ENCODE measurements at places on chromosomes 11 and 22.

- DNase-seq = no peak
Observed at GRCh38 chr22:22425356-22425755, 83.2 kb downstream of the ZNF280B start.

- DNase-seq = no peak
Observed at GRCh38 chr11:131957201-131957600, 586.8 kb downstream of the NTM start.

DNA sequence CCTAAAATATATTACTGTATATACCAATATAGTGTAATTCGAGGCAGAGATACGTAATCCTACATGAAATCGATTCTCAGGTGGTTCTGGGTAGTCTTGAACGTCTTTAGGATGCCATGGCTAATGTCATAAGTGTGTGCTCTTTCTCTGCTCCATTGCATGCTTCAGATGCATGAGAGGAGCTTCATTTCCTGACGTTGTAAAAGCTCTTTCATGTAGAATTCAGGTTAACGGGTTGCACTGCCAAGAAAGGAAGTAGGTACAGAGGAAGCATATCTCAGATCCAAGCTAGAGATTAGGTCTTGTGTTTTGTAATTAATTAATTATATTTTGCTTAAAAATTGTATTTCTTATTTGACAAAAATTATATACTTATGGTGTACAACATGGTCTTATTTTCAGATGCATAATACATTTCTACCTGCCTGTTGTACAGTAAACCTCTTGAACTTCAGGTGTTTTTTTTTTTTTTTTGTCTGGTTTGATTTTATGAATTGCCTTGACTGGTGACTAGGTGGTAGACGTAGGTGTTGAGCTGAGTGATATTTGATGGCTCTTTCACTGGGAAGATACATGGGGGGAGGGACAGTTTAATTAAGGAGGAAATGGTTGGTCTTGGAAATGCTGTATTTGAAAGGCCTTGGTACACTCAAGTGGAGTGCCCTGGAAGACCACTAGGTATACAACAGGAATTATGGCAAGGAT lies 9.3 kb downstream of the NUP50 start:
- no peak for DNase-seq

DNA sequence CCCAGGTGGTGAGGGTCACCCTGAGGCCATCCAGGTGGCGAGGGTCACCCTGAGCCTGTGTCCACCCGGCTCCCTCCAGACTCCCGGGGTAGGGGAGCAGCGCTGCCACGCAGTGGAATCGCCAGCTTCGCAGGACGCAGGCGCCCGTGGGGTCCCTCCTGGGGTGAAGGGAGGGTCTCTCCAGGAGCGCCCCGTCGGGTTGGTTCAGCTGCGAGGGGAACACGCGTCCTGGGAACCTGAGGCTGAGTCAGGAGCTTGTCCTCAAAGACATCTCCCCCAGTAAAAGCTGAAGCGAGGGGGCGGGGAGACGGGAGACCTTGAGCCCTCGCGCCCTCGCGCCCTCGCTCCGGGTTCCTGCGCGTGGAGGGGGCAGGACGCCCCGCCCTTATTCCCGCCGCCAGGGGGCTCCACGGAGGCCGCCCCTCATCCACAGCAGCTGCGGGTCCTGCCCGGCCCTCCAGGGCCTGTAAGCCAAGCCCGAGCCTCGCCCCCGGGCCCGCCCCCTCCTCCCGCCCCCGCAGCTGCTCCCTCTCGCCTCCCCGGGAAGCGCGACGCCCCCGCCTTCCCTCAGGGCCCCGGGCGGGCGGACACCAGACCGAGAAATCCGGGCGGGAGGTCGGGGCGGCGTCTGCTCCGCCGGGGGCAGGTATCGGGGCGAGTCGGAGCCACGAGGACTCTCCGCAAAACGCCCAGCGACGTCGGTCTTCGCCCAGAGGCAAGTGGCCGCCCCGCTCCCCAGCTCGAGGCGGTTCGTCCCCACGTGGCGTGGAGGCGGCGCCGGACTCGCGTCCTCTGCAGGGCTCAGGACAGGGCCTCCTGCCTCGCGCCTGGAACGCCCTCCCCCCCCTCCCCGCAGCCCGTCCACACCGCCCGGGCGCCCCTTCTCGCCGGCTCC lies 22.8 kb downstream of the PIM3 start:
- DNase-seq = no peak

- DNase-seq = no peak
Observed at GRCh38 chr11:26573896-26574295, 1.8 kb upstream of the MUC15 start.

GRCh38 chr11:112792070-112792469 lies 169.2 kb upstream of the NCAM1 start:
- no peak for DNase-seq

DNA sequence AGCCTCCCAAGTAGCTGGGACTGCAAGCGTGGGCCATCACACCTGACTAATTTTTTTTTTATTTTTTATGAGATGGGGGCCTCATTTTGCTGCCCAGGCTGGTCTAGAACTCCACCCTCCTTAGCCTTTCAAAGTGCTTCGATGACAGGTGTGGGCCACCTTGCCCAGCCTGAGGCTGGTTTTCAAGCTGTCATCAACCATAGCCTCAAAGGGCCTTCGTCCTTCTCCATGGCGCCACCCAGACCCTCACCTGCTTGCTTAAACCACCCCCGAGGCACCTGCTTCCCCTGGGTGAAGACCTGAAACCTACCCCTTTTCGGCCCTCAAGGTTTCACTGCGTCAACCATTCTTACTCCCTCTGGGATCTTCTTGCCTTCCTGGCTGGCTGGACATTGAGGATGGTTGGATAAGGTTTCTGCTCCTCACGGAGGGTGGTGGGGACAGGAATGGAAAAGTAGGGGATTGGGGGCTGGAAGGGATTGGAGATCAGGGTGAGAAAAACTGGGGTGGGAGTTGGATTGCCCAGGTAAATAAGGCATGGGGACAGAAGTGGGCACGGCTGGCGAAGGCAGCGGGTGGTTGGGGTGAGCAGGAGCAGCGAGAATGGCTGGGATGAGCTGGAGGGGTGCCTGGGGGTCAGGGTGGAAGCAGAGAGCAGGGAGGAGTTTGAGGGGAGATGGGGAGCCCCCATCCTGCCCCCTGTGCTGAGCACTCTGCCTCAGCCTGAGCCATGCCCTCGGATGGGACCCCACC lies 2.8 kb upstream of the ACR start:
- no peak for DNase-seq

GRCh38 chr11:94795476-94796189 lies 27.5 kb downstream of the AMOTL1 start:
- DNase-seq = no peak

DNA sequence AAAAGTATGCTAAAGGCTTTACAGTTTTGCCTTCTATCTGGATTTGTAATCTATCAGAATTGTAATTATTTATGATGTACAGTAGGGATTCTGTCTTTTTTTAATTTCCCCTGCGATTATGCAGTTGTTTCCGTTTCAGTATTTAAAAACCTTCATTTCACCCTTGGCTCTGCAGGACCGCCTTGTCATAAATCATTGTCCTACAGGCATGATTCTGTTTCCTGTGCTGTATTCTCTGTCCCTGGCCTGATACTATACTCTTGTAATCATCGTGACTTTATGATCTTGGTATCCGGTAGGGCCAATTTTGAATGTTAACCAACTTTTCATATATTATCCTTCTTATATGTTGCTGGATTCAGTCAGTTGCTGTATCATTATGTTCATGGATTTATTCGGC lies 151.7 kb downstream of the ATXN10 start:
- no peak for DNase-seq

- DNase-seq = no peak
Observed at GRCh38 chr22:44666207-44666585, 35.8 kb upstream of the PRR5 start.

GRCh38 chr11:65386307-65387140 lies at the start of gene FRMD8:
Gene FRMD8 (plus strand): TSS chr11:65386637. CDS start chr11:65387037, 400 bp downstream.
- peak; percentile 83 for DNase-seq

DNA sequence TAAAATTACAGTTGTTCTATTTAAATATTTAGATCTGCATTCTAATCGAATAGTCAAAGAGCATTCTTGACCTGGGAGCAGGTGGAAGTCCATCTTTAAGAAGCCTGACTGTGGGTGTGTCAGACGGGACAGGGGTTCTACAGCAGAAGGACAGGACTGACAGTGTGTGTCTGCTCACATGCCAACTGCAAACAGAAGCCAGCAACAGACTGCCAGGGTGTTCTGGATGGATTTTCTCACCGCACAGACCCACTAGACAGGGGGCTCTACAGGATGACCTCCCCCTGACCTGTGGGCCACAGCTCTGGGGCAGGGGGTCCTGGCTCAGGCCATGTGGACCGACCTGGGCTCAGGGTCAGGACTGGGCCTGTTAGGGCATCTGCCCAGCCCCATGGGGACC lies 22.8 kb upstream of the NAP1L4 start:
- no peak for DNase-seq

DNA sequence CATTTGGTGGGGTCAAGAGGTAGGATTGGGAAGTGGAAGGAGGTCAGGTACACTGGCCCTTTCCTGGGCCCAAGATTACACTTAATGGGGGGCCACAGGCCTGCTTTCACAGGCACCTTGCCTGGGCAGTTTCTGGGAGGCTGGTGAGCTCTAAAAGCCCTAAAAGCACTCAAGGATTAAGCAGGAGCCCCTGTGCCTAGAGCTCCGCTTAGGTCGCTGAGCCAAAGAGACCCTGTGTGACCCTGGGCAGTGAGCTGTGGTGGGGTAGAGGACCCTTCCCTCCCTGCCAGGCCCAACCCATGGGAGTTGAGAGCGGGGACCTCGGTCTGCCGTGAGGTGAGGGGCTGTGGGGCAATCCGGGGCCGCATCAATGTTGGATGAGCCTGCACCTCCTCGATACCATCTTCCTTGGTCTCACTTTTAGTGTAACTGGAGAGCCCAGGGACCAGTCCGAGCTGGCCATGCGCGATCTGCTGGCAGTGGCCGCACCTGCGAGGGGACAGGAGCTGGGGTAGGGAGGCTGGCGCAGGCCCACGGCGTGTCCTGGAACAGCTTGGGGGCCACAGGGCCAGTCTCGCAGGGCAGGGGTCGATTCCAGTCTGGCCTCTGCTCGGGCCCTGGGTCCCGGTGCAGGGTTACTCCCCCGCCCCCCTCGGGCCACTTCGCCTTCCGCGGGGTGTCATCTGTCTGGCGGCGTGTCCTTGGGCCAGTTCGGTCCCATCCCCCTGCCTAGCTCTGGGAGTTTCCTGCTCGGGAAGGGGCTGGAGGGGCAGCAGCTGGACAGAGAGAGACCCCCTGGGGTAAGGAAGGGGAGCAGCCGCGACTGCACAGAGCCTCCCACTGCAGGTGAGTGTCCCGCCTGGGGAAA lies 44.3 kb downstream of the EIF3F start:
- no peak for DNase-seq

- no peak for DNase-seq
Observed at GRCh38 chr11:70695086-70695960, 297.0 kb downstream of the CTTN start.

DNA sequence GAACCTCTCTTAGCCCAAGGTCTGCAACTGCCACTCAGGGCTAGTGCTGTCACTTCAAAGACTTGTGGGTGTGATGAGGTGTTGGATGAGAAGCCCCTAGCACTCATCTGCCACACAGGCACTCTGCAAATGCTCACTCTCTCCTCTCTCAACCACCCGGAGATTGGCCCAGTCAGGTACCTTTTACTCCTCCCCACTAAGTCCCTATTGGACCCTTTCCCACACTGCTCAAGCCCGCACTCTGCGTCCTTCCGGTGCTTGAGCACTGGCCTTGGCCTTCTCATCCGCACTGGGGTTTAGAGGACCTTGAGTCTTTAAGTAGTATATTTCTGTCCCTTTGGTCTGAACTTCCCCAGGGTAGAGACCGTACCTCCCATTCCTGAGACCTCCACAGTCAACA lies 308.0 kb downstream of the NXPE2 start:
- no peak for DNase-seq

GRCh38 chr22:21952586-21953571 lies at the start of gene PPM1F:
Gene PPM1F (minus strand): TSS chr22:21952848. CDS start chr22:21946048, 6,800 bp downstream.
- DNase-seq = peak; percentile 95

- DNase-seq = no peak
Observed at GRCh38 chr11:61539006-61539405, 30.5 kb downstream of the LRRC10B start.

DNA sequence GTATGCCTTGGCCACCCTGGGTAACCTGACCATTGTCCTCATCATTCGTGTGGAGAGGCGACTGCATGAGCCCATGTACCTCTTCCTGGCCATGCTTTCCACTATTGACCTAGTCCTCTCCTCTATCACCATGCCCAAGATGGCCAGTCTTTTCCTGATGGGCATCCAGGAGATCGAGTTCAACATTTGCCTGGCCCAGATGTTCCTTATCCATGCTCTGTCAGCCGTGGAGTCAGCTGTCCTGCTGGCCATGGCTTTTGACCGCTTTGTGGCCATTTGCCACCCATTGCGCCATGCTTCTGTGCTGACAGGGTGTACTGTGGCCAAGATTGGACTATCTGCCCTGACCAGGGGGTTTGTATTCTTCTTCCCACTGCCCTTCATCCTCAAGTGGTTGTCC lies 2.7 kb downstream of the OR51D1 start:
- DNase-seq = no peak

DNA sequence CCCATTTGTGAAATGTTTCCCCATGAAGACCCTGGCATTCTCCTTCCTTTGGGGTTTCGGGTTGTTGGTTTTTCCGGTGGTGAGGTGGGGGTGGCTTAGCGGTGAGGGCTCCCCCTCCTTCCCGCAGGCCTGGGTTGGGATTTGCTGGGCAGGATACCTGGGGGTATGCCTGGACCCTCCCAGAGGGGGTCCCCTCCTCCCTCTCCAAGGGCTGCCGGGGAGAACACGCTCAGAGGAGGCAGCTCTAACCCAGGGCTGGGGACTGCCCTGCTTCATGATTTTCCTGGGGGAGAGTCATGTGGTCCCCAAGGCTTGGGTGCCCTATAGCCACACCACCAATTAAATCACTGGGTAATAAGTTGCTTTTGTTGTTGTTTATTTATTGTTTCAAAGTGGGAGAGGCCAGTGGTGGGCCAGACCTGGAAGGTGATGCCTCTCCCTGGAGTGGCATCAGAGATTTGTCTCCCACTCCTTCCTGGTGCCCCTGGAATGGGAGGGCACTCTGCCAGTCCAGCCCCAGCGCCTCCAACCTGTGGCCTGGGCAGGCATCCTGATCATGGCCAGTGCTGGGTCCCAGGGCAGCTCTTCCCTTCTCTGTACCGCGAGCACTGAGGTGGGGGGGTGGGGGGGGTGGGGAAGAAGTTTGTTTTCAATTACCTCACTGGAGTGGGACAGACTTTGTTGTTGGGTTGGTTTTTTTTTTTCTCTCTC lies 1.3 kb upstream of the CLCF1 start:
- DNase-seq = no peak

DNA sequence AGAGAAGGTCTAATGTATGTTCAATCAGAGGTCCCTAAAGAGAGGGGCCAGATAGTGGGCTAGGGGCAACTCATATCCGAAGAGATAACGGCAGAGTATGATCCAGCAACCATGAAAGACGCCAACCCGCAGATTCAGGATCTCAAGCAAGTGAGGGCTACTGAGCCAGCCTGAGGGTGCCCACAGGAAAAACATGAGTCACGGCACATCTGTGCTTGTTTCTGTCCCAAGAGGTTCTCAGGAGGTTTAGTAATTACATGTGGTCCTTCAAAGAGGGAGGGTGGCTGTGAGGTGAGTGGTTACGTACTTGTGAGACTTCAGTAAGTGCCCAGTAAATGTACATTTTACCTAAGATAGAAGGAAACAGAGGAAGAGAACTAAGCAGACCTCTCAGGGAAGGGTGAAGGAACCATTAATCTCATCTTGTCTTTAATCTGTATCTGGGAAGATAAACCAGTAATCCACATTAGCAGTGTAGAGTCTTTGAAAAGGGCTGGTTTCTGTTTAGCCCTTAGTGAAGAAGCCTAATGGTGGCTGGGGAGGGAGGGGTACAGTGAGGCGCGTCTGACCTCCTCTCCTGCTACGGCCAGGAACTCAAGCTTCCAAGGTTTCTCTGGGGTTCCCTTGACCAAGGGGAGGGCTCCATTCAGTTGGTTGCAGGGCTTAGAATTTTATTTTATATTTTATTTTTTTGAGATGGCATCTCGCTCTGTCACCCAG lies 10.2 kb downstream of the SIRT3 start:
- no peak for DNase-seq

GRCh38 chr22:23215294-23216241 lies 35.3 kb downstream of the BCR start:
- no peak for DNase-seq

All from stimulated activated CD4-positive, alpha-beta T cell treated with anti-CD3 and anti-CD28 coated beads, TNF-alpha, amount 100 ng/mL, for 1 hour (primary cell).